ENCODE measurements at places on chromosomes 16 and 17.
A peak's percentile ranks its signal among the peaks of the same experiment; 100 is the strongest.

GRCh38 chr17:54876656-54877195, 23.9 kb upstream of the TOM1L1 start:
- DNase-seq, result no peak

DNA sequence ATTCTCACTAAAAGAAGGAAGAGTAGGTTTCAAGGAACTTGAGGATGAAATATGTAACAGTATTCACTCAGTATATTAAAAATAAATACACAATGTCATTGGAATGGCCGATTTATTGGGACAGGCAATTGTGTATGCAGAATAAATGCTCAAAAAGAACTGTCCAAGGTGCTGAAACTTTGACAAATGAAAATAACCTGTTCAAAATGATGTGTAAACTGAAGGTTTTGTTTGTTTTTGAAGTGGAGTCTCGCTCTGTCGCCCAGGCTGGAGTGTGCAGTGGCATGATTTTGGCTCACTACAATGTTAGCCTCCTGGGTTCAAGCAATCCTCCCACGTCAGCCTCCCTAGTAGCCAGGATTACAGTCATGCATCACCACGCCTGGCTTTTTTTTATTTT, 318.7 kb upstream of the RBFOX1 start:
- no peak for DNase-seq

DNA sequence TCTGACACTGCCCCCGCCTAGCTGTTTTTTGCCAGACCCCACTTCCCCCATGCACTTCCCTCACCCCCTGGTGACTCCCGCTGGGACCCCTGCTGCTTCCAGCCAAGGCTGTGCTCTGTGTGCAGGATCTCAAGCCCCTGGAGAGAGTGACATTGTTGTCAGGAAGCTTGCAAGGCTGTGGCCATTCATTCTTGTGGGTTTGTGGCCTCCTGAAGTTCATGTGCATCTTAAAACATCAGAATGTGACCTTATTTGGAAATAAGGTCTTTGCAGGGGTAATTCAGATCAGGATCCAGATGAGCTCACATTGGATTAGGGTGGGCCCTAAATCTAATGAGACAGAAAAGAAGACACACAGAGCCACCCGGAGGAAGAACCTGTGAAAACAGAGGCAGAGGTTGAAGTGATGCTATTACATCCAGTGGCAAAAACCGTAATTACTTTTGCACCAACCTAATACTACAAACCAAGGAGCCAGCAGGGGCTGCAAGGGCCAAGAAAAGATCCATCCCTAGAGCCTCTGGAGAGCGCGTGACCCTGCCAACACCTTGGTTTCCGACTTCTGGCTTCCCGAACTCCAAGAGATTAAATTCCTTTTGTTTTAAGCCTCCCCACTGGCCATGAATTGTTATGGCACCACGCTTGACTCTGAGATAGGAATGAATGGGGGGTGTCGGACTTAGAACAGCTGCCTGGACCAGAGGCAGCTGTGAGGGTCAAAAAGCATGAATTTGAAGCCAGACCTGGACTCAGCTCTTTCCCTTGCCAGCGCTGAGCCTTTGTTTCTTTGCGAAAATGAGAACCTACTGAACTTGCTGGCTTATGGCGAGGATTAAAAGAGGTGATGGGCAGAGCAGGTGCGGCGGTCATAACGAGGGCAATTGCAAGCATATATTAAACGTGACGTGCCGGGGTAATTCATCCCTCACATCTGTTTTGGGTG, 75.5 kb downstream of the BMERB1 start:
- no peak for DNase-seq

DNA sequence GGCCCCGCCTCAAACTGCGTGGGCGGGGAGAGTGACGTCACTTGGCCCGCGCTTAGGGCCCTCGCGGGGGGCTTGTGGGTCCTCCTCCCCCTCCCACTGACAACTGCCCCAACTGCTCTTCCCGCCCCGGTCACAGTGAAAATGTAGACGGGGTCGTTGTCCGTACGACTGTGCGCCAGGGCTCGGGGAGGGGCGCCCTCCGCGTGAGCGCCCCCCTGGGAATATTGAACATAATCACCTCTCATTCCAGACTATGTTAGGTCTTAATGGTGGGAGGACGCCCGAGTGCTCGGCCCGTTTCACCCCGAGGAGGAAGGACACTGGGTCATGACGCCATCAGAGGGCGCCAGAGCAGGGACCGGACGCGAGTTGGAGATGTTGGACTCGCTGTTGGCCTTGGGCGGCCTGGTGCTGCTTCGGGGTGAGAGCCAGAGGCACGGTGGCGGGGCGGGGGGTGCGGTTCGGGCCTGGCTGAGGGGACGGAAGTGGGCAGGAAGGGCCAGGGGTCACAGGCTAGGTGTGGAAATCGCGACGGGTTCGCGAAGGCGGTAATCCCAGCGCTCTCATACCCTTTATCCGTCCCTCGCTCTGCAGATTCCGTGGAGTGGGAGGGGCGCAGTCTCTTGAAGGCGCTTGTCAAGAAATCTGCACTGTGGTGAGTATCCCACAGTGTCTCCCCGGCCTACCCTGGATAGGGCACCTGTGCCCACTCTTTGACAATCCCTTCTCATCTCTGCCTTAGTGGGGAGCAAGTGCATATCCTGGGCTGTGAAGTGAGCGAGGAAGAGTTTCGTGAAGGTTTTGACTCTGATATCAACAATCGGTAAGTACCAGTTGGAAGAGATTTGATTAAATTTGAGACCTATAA, at the start of gene ELP5:
TSS of gene ELP5 (plus strand) at position 40 of the 868 bp plus-strand sequence. CDS start at position 376, 336 bp downstream.
- DNase-seq, result peak; percentile 64
